ENCODE measurements at places on chromosomes 16 and 17.

DNA sequence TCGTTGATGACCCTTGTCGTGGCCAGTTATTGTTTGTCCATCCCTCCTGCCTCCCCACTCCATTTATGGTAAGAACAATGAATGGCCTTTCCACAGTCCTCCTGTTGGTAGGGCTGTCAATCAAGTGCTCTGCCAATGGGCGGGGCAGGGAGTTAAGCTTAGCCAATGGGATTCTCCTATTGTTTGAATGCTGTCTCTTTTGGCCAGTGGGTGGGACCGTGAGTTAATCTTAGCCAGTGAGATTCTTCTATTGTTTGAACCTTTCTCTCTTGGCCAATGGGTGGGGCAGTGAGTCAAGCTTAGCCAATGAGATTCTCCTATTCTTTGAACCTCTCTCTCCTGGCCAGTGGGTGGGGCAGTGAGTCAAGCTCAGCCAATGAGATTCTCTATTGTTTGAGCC, 85.4 kb downstream of the IRX3 start:
- no peak for DNase-seq

DNA sequence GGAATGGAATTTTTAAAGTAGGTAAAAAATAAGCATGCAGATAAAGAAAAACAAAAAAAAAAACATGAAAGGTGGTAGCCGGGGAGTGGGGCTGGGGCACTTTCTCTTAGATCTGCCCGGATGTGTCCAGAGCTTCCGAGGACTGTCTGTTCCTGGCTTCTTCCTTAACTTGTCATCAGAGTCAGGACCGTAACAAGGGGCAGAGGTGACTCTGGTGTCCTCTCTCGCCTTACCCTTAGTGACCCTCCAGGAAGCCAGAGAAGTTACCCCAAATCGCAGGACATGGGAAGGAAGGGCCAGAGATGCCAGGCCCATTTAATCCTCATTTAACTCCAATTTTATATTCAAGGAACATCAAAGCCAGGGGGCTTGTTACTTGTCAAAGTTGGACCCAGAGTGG, 115.5 kb downstream of the ABCC6 start:
- DNase-seq, result no peak

GRCh38 chr17:81513372-81513752, 763 bp upstream of the ACTG1 start:
- DNase-seq, result peak; percentile 48

GRCh38 chr17:49899588-49899987, 51.7 kb upstream of the TAC4 start:
- no peak for DNase-seq

DNA sequence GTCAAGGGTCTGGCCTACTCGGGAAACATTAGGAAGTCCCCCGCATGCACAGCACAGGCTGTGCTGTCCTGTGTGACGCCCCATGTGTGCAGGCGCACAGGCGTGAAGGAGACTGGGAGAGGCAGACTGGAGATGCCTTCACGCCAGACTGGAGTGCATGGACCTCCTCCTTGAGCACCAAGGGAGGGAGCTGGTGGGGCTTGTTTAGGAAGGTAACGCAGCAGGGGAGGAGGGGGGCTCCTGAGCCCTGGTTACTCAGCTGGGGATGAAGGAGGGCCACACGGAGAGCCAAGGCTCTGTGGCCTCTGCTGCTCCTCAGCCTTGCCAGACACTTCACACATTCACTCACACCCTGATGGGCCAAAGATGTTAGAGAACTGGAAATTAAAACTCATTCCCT, 7.7 kb downstream of the HSDL1 start:
- DNase-seq, result no peak

GRCh38 chr17:58367461-58367860, 15.5 kb upstream of the SUPT4H1 start:
- DNase-seq, result no peak

DNA sequence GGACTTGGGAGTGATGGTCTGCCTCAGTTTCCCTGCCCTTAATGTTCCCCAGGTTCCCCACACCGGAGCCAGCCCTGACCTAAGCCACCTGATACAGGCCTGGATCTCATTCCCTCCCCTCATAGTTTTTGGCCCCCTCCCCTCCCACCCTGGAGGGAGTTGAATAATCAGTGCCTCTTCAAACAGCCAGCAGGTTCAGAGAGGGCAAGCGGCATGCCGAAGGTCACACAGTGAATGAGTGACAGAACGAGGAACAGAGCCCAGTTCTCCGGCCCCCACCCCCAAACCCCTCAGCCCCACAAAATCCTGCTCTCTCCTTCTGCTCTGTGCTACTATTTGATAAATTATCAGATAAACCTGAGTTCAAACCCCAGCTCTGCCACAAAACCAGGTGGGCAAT, 31.2 kb downstream of the BEAN1 start:
- DNase-seq, result no peak

GRCh38 chr16:1379304-1380076, 27.8 kb downstream of the GNPTG start:
- peak; percentile 45 for DNase-seq

GRCh38 chr16:11354407-11354732, 9.1 kb downstream of the RMI2 start:
- no peak for DNase-seq

GRCh38 chr17:9225305-9226101, 204.2 kb downstream of the NTN1 start:
- DNase-seq, result no peak

DNA sequence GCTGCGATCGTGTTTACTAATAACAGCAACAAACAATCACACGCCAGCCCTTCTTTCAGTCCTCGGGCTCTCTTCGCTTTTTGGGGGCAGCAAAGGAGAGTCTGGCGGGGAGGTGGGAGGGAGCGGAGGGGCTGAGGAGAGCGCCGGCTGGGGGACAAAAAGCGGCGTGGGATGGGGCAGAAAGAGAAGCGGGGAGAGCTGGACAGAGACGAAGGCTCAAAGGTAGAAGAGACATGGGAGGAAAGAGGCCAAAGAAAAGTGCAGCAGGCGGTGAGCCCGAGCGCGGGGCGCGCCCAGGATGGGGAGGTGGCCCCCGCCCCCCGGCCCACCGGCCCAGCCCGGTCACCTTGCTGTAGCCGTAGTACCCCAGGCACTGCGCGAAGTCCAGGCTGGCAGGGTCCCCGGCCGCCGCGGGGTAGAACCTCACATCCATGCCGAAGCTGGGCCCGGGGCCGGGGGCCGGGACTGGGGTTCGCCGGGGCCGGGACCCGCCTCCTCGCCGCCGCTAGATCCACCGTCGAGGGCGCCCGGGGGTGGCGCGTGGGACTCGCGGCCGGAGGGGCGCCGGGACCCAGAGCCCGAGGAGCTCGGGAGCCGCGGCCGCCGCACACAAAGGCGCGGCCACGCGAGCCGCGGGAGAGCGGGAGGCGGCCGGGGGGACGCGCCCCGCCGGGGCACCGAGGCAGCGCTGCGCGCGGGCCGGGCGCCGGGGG, 496 bp downstream of the TOX3 start:
- DNase-seq, result no peak

DNA sequence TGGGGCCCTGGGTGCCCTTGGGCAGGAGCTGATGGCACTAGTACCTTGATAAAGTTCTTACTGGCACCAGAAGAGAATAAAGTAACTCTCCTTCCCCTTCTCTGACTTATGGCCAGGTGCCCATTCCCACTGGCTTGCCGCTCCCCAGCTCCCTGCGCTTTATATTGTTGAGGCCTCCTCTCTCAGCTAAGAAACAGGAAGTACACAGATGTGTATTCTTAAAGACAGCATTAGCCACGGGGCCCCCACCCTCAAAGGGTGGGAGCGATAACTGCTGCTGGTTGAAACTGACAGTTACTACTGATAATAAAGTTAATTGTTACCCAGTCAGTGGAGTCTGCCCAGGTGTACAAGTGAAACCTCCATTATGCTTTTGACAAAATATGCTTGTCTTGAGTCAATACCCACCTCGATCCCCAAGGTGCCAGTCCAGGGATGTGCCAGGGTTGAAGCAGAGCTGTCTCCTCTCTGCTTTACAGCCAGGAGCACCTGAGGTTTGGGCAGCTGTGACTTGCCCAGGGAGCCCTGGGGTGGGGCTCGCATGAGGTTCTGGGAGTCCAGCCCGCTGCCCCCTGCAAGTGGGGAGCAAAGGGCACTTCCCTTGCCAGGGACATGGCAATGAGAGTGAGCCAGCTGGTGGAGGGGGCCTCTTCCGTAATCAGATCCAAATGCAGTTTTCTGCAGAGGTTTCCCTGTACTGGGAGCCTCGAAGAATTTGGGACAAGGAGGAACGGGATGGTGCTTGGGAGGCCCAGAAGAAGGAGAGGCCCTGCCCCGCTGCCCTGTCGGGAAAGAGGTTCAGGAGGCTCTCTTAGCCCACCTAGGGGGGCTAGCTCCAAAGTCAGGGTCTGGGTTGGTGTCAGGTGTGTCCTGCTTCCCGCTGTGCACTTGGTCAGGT, 5.4 kb upstream of the CLDN9 start:
- no peak for DNase-seq

DNA sequence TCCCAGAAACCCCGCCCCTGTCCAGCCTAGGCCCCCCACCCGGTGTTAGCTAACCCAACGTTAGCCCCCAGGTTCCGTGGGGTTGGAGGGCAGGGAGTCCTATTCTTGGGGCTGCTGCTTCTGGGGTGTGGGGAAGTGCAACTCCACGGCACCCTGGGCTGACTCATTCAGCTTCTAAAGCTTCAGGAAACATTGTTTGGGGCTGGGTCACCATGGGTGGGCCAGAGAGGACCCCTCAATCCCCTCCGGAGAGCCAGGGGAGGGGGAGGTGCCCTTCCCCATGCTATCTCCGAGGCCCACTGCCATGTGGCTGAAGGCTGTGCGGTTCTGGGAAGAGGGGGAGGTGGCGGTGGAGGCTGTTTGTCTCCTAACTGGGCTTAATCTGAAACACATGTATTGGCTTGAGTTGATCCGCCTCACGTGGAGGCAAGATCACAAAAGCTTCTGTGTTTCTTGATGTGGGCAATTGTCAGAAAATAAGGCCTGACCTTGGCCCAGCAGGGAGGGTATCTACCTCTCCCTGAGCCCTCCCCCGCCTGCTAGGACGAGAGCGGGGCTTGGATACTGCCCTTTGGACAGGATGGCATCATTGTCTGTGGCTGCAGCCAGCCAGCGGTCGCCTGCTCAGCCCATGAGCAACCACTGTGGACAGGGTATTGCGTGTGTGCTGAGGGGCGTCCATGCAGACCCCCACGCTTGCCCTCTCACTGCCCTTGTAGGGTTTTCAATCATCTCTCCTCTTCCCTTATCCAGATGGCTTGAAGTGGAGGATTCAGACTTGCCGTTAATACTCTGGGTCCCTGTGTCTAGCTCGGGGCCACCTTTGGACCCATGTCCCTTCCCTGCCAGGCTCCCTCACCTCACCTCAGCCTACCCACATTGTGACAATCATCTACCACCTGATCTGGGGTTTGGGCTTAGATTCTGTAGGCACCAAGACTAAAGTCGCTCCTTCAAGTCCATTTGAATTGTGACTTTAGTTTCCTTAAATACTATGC, 1.3 kb downstream of the SERPINF1 start:
- no peak for DNase-seq

DNA sequence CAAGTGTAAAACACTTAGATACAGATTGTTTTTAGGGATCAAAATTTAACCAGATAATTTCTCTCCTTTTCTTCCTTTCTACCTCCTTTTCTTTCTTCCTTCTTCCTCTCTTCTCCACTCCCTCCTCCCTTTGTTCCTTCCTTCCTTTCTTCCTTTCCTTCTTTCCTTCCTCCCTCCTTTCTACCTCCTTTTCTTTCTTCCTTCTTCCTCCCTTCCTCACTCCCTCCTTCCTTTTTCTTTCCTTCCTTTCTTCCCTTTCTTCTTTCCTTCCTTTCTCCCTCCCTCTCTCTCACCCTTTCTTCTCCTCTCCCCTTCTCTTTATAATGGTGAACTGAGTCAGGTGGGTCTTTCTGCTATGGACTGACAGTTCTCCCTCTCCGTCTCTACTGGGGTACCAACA, 397.5 kb upstream of the CDH11 start:
- no peak for DNase-seq

DNA sequence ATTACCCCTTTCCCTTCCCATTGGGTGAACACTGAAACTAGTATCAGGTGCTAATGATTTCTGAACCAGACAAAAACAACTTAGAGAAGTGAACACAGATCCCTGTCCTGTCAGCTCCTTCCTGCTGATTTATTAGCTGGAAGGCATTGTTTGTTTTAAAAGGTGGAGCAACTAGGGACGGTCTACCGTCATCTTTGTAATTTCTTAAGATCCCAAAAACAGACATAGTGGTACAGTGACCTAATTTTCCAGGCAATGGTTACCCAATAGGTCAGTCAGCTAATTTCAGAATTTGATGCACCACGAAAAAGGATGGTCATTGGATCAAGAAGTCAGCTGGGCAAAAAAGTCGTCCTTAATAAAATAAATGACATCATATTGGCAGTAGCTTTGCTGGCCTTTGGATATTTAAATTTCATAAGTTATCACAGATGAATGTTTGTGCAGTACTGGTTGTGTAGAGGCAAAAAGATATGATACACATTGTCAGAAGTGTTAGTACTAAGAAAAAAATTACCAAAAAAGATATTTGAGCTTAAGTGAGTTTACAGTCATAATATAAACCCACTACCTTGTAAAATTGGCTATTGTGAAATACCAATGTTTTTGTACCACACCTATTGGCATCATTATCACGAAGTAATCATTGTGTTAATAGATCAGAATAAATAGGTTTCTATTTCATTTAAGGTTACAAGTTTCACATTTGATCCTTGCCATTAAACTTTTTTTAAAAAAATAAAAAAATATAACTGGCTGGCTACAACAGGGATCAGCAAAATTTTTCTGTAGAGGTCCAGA, 27.2 kb upstream of the KCNJ16 start:
- no peak for DNase-seq

- DNase-seq, result no peak
Observed at GRCh38 chr16:12079412-12079965, 103.0 kb downstream of the SNX29 start.

DNA sequence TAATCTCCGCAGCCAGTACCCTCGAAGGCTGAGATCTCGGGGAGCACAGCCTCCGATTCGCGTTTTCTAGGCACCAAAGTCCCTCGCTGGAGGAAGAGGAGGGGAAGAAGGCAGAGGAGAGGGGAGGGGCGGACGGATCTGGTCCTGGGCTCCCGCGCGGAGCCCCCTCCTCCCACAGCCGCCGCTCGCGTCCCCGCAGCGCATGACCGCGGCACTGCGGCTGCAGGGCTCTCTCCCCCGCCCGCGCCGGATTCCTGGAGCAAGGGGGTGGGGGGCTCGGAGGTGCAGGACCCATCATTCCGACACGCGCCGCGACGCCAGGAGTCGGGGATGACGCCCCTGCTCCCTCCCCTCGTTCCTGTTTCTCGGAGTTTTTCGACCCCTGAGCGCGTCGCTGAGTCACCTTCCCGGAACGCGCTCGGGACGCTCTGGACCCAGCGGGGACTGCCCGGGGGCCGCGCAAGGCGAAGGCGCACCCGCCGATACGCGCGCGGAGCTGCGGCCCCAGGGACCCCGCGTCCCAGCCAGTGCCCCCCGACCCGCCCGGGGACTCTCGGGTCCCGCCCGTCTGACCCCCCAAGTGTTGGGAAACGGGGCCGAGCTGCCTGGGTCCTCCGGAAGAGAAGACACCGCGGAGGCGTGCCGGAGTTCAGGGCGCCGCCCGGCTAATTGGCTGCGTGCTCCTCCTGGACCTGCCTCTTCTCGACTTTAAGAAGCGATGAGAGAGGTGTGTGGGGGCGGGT, 1.4 kb upstream of the SPHK1 start:
- DNase-seq, result peak; percentile 16

All from T-helper 22 cell (primary cell).